Stimulated activated CD4-positive, alpha-beta T cell treated with anti-CD3 and anti-CD28 coated beads, Interleukin-4, amount 100 ng/mL, for 1 hour (primary cell): ENCODE measurements at places on chromosomes 11 and 22.

DNA sequence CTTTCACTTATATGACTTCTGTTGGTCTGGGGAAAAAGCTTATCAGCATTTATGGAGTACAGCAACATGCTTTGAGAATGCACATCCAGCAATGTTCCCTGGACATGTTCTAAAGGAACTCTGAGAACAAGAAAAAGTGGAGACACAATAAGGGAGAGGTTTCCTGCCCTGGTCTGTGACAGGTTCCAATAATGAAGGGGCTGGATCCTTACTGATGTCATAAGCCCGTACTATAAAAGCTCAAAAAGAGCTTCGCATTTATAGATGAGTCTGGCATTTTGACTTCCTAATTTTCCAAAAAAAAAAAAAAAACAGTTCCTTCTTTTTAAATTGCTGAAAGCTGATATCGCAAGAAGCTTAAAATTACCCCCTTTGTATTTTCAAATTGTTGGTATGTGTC is 129.1 kb downstream of the MPPED2 start:
- DNase-seq = no peak

- DNase-seq = no peak
These were observed 9.9 kb upstream of the NUP160 start for GRCh38 chr11:47857892-47858543.

- DNase-seq = no peak
These were observed 17.7 kb downstream of the RCN1 start for GRCh38 chr11:32108576-32108975.

- DNase-seq = no peak
These were observed 1520.7 kb downstream of the BRD1 start for GRCh38 chr22:48306785-48307510.

- no peak for DNase-seq
These were observed 5.7 kb upstream of the ACAT1 start for GRCh38 chr11:108115500-108116140.

- no peak for DNase-seq
These were observed 57.8 kb downstream of the ENDOD1 start for GRCh38 chr11:95147364-95147905.

GRCh38 chr11:2583605-2583958 is 116.2 kb downstream of the KCNQ1OT1 start:
- DNase-seq = peak; percentile 0

GRCh38 chr11:764322-765024 is 12.8 kb downstream of the GATD1 start:
- DNase-seq = no peak
